ENCODE measurements at places on chromosomes 5 and 9.

GRCh38 chr9:91119679-91120078 is 242.0 kb downstream of the AUH start:
- peak; percentile 93 for DNase-seq

GRCh38 chr5:2044041-2044440 is 161.3 kb upstream of the IRX4 start:
- DNase-seq, result no peak

- peak; percentile 49 for DNase-seq
Observed at GRCh38 chr9:2478421-2478820, 143.2 kb upstream of the VLDLR start.

GRCh38 chr9:38044706-38045105 is 24.3 kb downstream of the SHB start:
- DNase-seq, result no peak
